Body of pancreas (tissue), 4 donors: ENCODE measurements at places on chromosomes 6 and 20. TPM values are rescaled to one million over a fixed set of nuclear protein-coding genes. Genes with fewer than 3 reads are reported as not detected.

DNA sequence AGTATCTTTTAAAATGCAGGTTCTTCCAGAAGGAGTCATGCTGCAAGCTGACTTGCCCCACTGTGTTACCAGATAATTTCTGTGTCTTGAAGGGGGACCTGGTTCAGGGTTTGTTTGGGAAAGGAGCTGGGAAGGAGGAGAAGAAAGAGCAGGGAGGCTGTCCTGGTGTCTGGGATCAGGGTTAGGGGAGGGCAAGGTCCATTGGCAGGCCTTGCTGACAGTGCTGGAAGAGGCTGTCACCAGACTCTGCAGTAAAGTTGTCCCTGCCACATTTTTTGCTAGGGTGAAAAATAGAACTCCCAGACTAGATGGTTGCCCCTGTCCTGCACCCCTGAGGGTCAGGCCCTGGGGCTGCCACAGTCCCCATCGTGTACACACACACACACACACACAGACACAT lies 14.9 kb downstream of the GLP1R start:
- no peak for DNase-seq
- no peaks in the 10 kb centered on the region for H3K27me3 ChIP-seq
- H3K4me3 ChIP-seq: no peak overlapping the region
- H3K4me1 ChIP-seq: no peaks in the 10 kb centered on the region

GRCh38 chr6:41721414-41721813 lies 14.0 kb downstream of the TFEB start:
- no peaks in the 10 kb centered on the region for H3K27me3 ChIP-seq
- no peak overlapping the region for H3K27ac ChIP-seq
- peaks cover 37% of the 10 kb centered on the region for H3K4me1 ChIP-seq
- no peak for DNase-seq

Gene MEI4
- total RNA-seq: 2.1 TPM

DNA sequence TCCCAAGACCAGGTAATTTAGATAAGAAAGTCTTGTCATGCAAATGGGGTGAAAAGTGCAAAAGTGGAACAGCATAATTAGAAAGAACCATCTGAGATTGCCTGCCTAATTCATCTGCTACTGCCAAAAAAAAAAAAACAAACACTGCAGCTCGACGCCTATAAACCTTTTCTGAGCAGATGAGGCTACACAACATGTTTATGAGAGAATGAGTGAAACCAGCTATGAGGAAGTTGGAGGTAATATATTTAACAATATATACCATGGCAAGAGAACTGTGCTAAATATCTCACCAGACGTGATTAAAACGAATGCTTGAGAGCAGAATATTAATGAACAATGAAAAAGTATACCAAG lies 50.0 kb downstream of the LAMA4 start:
- no peak overlapping the region for H3K4me3 ChIP-seq
- no peak overlapping the region for H3K27ac ChIP-seq
- H3K4me1 ChIP-seq: no peaks in the 10 kb centered on the region

Gene MRAP2
- 2.3 TPM for total RNA-seq

- H3K4me3 ChIP-seq: no peak overlapping the region
- peaks cover 10% of the 10 kb centered on the region for H3K36me3 ChIP-seq
- DNase-seq: no peak
- H3K27ac ChIP-seq: no peak overlapping the region
- H3K27me3 ChIP-seq: no peaks in the 10 kb centered on the region
Measured at GRCh38 chr6:2948228-2949025, 22.9 kb downstream of the SERPINB6 start.

DNA sequence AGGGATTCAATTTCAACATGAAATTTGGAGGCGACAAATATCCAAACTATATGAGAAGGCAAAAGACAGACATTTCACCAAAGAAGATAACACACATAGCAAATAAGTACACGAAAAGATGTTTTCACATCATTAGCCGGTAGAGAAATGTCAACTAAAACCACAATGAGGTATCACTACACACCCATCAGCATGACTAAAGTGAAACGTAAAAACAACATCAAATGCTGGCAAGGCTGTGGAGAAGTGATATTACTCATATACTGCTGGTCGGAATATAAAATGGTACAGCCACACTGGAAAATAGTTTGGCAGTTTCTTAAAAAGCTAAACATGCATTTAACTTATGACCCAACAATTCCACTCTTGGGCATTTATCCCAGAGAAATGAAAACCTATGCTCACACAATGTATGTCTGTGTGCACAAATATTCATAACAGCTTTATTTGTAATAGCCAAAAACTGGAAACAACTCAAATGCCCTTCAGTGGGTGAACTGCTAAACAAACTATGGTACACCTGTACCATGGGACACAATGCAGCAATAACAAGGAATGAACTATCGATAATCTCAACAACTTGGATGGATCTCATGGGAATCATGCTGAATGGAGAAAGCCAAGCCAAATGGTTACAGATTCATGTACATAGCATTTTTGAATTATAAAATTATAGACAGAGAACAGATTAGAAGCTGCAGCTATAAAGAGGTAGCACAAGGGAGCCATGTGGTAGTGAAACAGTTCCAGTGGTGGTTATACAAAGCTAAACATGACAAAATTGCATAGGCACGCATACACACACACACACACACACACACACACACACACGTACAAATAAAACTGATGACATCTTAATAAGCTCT lies 8.6 kb downstream of the ADAT2 start:
- H3K4me1 ChIP-seq: no peaks in the 10 kb centered on the region
- DNase-seq: no peak
- H3K4me3 ChIP-seq: no peak overlapping the region

DNA sequence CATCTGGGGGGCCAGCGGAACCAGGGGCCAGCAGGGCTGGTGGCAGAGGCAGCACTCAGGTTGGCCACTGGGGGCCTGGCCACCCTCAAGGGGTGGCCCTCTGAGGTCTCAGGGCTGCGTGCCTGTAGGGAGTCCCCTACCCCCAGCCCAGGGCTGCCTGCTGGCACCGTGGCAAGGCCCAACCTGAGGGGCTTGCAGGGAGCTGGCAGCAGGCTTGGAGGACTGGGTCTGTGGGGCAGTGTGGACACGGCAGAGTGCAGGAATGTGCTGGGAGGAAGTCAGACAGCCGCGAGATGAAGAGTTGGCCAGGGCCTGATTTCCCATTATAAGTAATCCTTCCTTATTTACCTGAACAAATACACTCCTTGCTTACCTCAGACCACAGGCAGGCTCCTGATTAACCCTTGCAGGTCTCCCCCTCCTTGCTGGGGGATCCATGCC lies at the start of gene SPDEF:
TSS of gene SPDEF (minus strand) at position 299 of the 441 bp plus-strand sequence. CDS start 11,874 bp downstream, outside the sequence.
- no peaks in the 10 kb centered on the region for H3K4me1 ChIP-seq
- no peak within 1 kb of the TSS for H3K27ac ChIP-seq
- no peak within 1 kb of the TSS for H3K4me3 ChIP-seq
- peak; percentile 37 for DNase-seq
- H3K27me3 ChIP-seq: no peaks in the 10 kb centered on the region

- DNase-seq: no peak
- no peaks in the 10 kb centered on the region for H3K27me3 ChIP-seq
- no peak overlapping the region for H3K27ac ChIP-seq
- no peaks in the 10 kb centered on the region for H3K36me3 ChIP-seq
- no peak overlapping the region for H3K4me3 ChIP-seq
- H3K4me1 ChIP-seq: no peaks in the 10 kb centered on the region
Measured at GRCh38 chr6:118740372-118740771, 89.0 kb upstream of the CEP85L start.

DNA sequence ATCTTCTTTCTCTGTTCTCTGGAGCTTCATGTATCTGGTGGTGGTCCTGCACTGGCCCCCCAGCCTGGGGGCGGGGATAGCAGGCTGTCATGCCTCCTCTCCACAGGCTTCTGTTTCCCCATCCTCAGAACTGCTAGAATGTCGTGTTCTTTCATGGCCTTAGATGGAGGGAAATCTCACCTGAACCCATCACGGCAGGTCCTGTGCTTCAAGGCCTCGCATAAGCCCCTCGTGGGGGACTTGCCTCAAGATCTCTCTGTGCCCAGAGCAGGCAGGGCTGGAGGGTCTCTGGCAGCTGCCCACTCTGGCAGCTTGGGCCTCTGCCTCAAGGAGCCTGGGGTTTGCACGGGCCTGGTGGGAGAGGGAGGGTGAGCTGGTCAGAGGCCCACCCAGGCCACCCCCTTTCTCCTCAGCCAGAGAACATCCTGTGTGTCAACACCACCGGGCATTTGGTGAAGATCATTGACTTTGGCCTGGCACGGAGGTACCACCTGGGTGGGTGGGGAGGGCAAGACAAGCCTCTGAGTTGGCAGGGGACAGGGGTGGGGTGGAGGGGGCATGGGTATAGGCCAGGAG lies 11.3 kb downstream of the MYLK2 start:
- H3K27me3 ChIP-seq: no peaks in the 10 kb centered on the region
- no peak overlapping the region for H3K27ac ChIP-seq
- no peak for DNase-seq

- no peak overlapping the region for H3K27ac ChIP-seq
- no peak for DNase-seq
- H3K4me3 ChIP-seq: no peak overlapping the region
- H3K4me1 ChIP-seq: no peaks in the 10 kb centered on the region
Measured at GRCh38 chr6:82013561-82014530, 233.7 kb downstream of the IBTK start.

DNA sequence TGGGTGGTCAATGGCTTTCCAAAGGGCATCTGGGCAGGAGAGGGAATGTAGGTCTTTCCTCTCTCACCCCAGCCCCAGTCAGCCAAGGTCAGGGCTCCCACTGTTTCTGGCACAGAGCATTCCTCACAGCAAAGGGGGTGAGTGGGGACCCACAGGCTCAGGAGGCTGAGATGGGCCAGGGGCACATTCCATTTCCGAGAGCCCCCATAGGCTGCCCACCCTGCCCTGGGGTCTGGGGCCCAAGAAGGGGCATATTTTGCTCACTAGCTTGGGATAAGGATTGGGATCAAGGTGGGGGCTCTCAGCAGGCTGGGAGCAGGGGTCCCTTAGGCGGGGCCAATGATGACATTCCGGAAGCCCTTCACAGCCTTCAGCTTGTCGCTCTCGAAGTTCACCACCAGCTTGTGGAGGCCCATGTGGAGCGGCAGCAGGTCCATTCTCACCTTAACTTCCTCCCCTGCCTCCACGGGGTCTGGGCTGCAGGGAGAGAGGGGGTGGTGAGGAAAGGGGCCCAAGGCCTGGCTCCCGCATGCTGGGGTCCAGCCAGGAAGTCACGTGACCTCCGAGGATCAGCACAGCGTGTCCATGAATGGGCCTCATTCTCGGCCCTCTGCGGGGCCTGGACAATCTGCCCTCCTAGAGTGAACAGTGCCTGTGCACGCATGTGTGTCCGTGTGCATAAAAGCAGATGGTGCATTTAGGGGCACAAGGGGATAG lies 35.0 kb downstream of the TGM2 start:
- H3K36me3 ChIP-seq: no peaks in the 10 kb centered on the region
- H3K27ac ChIP-seq: no peak overlapping the region

- H3K36me3 ChIP-seq: no peaks in the 10 kb centered on the region
- no peaks in the 10 kb centered on the region for H3K27me3 ChIP-seq
- no peak overlapping the region for H3K27ac ChIP-seq
Measured at GRCh38 chr6:148758492-148758891, 11.7 kb downstream of the UST start.

Gene POPDC3
- not detected for total RNA-seq

DNA sequence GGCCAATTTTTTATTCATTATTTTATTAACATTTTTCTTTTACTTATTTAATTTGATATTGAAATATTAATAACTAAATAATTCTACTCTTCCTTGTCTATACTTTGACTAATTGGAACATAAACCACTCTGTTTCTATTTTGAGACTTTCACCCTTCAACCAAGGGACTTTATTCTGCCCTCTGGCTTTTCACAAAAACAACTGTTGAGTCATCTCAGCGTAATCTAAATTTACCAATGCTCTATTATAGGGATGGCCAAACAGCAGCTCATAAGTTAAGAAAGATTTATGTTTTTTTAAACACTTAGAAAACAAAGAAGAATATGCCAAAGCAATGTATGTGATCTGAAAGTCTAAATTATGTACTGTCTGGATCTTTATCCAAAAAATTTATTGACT lies 46.7 kb downstream of the DOP1A start:
- no peaks in the 10 kb centered on the region for H3K27me3 ChIP-seq
- no peak for DNase-seq
- no peak overlapping the region for H3K4me3 ChIP-seq
- H3K4me1 ChIP-seq: no peaks in the 10 kb centered on the region
- no peak overlapping the region for H3K27ac ChIP-seq
- H3K36me3 ChIP-seq: peaks cover 10% of the 10 kb centered on the region

DNA sequence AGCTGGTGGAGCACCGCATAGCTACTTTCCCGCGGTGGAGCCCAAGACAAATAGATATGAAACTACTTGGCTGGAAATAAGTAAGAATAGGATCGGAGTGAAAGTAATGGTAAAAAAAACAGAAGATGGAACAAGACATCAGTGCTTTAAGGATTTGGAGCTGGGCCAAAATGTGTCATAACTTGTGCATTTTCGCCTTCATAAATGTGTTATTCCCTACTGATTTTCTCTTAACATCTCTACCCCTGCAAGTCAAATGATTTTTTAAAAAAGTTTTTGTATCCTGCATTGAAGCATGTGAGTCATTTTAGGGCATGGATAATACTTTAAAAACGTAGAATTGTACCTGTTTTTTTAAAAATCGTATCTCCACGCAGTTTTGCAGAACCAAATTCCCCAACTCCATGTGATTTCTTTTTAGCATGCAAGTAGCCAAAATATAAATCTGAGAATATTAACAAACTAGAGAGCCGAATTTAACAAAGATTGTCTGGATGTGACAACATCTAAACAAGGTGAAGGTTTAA lies 882 bp upstream of the FAM184A start:
- H3K36me3 ChIP-seq: no peaks in the 10 kb centered on the region
- no peaks in the 10 kb centered on the region for H3K27me3 ChIP-seq
- H3K4me3 ChIP-seq: peak overlapping the region; percentile 43
- peak overlapping the region; percentile 45 for H3K27ac ChIP-seq

DNA sequence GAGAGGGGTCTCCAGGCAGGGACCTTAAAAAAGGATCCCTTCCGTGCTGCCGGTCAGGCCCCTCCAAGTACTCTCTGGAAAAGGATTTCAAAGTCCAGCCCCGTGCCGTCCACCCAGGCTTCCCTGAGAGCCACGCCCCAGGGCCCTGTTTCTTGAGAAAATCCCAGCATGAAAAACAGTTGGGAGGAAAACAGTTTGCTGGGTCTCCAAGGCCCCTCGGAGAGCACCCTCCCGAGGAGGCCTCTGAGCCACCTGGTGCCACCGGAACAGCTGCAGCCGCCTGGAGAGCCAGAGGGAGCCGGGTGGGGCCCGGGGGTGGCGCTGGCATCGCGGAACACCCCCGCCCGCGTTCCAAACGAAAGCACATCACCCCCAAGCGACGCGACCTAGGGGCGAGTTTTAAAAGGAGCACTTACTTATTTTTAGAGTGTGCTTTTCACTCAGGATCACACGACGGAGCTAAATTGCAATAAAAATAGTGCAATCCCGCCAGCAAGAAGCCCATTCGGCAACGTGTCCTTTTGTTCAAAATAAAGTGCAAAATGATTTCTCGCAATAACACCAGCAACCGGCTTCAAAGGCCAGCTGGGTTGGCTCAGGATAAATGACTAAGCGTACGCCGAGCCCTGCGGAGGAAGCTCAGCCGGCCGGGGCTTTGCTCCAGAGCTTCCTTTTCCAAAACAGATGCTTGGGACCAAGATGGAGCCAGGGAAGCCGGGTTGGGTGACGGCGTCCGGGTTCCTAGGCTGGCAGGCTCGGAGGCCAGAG lies 64.2 kb downstream of the YTHDF1 start:
- no peak overlapping the region for H3K4me3 ChIP-seq
- peak; percentile 20 for DNase-seq
- peaks cover 6% of the 10 kb centered on the region for H3K27me3 ChIP-seq
- H3K4me1 ChIP-seq: no peaks in the 10 kb centered on the region
